NCI-H226 (cell line): ENCODE measurements at places on chromosomes 1 and 21.

- DNase-seq: peak; percentile 78
Measured at GRCh38 chr1:231606712-231607111, 19.9 kb upstream of the DISC1 start.

GRCh38 chr1:12436817-12437599 is 181.0 kb downstream of the DHRS3 start:
- DNase-seq: peak; percentile 58

DNA sequence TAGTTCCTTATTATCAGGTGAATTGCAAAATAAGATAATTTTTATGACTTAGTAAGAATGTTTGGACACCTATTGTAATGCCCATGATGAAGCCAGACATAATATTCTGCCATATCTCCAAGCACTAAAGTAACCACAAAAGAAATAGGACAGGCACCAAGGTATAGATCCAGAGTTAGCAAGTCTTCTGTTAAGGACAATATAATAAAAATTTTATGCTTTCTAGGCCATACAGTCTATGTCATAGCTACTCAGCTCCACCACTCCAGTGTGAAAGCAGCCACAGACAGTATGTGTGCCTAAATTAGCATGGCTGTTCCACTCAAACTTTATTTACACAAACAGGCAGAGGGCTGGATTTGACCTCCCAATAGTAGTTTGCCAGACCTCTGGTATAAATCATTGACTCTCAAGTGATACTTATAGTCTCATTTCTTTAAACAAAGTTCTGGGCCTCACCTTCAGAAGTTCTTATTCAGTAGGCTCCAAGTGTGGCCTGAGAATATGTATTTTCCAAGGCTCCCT is 88.3 kb downstream of the SCMH1 start:
- DNase-seq: no peak

GRCh38 chr1:35500439-35500838 is 56.8 kb downstream of the KIAA0319L start:
- DNase-seq: no peak

DNA sequence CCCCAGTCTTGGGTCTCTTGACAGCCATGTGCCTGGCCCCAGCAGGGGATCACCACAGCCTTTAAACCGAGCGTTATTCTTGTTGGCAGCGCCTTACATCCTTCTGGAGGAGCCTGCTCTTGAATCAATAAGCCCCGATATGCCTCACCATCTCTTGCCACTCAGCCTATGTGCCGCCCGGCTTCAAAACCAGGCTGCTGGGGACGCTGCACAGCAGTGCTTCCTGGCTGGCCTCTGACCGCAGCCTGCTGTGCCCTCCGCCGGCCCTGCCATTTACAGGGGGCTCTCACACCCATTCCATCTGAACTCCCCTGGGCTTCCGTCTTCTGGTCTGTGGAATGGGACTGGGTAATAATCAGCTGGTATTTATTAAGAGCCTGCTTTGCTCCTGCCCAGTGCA is 3.0 kb upstream of the PEX10 start:
- no peak for DNase-seq

GRCh38 chr1:151472856-151473731 is 13.8 kb upstream of the POGZ start:
- no peak for DNase-seq

- no peak for DNase-seq
Measured at GRCh38 chr1:216937491-216937890, 214.3 kb upstream of the ESRRG start.

DNA sequence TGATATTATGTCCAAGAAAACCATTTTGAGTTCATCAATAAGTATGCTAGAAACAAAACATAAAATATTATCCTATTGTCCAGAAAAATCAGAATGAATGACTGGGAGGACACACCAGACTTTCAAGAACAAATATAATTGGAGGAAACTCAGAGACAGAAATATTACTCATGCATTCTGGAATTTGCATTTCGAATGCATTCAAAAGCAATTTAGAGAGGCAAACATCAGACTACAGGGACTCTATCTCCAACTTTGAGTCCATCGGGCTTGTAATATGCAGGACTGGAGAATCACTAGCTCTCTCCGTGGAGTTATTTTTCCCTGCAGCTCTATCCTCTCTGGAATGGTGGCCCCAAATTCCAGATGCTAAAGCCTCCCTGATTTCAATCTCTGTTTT is 161.8 kb downstream of the CDC42BPA start:
- DNase-seq: no peak

DNA sequence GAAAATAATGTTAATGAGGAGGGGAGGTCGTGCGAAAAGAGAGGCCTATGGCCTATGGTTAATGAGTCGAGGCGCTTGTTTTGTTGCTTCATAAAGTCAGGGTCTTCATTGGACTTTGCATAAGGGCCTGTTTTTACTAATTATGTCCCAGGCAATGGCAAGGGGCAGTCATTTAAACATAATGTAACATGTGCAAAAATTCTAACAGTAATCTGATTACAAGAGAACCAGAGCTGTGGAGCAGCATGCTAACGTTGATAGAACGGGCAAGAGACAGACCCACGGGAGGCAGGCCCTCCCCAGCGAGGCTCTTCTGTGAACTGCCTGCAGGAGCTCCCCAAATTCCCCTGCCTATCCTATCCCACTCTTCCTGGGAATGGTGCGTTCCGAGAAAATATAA is 22.6 kb upstream of the CAMK1G start:
- no peak for DNase-seq

- no peak for DNase-seq
Measured at GRCh38 chr1:151720554-151720953, 768 bp upstream of the RIIAD1 start.

DNA sequence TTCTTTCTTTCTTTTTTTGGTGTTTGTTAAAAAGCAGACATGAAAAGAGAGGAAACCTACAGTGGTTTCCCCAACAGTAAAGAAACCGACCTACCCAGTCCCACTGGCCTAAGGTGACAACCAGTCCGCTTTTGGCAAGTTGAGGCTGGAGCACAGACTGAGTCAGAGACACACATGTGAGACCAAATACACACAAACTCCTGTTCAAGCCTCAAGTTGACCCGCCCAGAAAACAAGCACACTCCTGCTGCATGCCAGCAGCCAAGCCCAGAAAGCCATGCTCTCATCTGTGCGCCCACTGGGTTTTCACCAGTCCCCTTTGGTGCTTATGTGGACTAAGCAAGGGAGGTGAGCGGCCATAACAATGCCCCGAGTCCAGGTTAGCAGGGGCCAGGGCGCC is 64.6 kb upstream of the GPR153 start:
- no peak for DNase-seq

- peak; percentile 89 for DNase-seq
Measured at GRCh38 chr1:172906778-172907592, 143.8 kb downstream of the TNFSF18 start.

GRCh38 chr1:117363571-117364048 is 3.6 kb upstream of the MAN1A2 start:
- no peak for DNase-seq

GRCh38 chr1:155079210-155079486 is 511 bp downstream of the EFNA3 start:
- no peak for DNase-seq

DNA sequence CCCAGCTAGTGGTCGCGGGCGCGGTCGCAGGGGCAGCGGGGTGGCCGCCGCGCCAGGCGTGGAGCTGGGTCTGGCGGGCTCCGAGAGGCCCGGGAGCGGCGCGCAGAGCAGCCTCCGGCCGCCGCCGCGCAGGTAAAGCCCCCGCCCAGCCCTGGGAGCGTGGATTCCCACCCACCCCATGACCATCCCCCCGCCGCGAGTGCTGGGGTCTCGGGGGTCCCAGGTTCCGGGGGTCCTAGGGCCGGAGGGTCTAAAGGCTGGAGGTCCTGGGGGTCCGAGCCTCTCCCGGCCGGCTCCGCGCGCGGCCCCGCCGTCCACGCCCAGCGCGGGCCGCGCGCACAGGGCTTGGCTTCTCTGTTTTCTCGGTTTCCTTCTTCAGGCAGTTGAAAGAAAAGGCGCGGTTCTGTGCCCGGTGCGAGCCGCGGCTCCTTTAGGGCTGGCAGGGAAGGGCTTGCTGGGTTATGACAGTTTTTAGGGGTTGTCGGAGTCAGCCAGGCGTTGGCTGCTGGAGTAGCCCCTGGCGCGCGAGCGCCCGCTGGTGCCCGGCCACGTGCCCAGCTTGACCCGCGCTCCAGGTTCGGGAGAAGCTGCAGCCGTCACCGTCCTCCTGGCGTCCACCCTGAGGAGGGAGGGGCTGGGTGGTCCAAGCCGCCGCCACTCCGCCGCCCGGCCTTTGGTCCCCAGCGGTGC is 359 bp downstream of the LRRC3 start:
- peak; percentile 43 for DNase-seq

GRCh38 chr1:71228742-71229365 is 148.0 kb upstream of the ZRANB2 start:
- DNase-seq: no peak

DNA sequence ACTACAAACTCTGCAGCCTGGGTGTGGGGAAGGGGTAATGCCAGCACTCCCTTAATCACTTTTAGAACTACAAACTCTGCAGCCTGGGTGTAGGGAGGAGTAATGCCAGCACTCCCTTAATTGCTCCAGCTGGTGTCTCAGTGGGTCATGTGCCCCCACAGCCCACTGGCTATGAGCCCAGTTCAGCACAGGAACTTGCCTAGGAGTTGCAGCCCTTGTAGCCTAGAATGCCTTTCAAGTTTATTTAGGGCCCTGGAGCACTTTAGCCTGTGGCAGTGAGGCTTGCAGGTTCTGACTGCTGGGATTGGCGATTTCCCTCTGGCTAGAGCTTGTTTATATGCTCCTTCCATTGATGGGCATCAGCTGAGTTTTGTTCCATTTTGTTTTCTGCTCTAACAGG is 17.1 kb downstream of the VN1R5 start:
- peak; percentile 43 for DNase-seq

- no peak for DNase-seq
Measured at GRCh38 chr1:219227360-219228057, 53.8 kb downstream of the LYPLAL1 start.

- DNase-seq: no peak
Measured at GRCh38 chr1:21522525-21523038, 13.4 kb downstream of the ALPL start.

GRCh38 chr1:242784807-242785206 is 260.3 kb upstream of the PLD5 start:
- no peak for DNase-seq

DNA sequence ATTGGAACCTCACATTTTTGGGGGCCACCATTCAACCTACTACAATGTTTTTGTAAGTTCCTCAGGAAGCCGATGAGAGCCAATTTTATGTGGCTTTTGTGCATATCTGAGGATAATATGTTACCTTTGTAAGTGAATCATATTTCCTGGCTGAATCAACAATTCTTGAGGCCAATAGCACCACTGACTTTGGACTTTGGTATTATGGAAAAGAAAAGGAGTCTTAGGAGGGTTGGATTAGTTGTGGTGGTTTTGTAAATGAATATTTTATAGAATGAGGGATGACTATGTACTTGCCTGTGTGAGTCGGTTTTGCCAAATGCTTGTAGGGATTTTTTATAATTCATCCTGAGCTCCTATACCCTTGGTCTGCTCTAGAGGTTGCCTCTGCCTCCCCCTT is 181.5 kb upstream of the HMGB4 start:
- no peak for DNase-seq

- no peak for DNase-seq
Measured at GRCh38 chr1:55304229-55304740, 89.1 kb upstream of the USP24 start.

DNA sequence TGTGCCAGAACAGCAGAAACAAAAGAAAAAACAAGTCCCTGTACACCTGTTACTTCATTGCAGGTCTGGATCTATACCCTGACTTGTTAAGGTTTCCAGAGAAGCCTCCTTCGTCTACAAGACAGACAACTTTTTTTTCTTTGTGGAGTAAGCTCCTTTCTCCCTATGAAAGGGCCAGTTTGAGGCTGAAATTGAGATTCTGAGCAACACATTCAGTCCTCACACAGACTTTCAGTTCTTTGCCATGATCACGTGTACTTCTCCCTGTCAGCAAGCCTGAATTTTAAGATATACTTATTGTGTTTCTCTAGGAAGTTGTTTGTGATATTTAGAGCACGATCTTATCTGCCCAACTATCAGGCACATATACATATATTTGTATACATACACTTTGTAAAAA is 374.0 kb downstream of the NTNG1 start:
- DNase-seq: no peak

GRCh38 chr1:61124078-61124477 is 41.7 kb downstream of the NFIA start:
- no peak for DNase-seq

- no peak for DNase-seq
Measured at GRCh38 chr1:41044187-41044586, 22.7 kb upstream of the SLFNL1 start.
